ENCODE measurements at places on chromosomes 6 and 20.

DNA sequence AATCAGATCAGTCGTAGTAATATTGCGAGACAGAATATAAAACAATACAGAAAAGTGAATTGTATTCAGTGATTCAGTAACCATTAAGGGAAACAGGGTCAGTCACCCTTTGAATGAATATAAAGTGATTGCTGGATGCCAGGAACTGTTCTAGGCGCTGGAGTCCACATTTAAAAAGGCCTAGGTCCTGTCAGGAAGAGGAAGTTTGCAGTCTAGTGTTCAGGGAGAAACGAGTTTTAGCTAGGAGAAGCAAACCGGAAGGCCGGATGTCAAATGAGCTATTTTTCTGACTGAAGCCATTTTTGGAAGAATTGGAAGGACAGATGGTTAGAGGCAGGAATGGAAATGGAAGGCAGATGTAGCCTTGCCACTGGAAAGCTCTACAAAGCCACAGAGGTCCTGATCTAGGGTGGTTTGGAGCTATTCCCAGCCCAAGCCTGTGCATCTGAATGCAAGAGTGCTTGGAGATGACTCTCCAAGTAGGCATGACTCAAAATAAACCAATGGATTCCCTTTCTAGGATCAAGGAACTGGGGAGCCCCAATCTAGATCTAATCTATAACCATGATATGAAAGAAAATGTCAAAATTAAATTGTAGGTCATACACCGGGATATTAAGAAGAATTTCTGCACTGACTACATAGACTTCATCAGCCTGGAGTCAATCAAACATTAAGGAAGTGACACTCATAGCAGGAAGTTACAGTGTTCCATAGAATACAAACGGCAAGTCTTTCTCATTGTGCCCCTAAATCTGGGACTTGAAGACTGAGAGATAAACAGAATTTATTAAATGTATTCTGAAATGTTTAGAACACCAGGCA lies 36.8 kb upstream of the CDKAL1 start:
- no peaks in the 10 kb centered on the region for H3K27me3 ChIP-seq
- H3K27ac ChIP-seq: no peak overlapping the region
- no peak overlapping the region for H3K4me3 ChIP-seq
- H3K36me3 ChIP-seq: no peaks in the 10 kb centered on the region

DNA sequence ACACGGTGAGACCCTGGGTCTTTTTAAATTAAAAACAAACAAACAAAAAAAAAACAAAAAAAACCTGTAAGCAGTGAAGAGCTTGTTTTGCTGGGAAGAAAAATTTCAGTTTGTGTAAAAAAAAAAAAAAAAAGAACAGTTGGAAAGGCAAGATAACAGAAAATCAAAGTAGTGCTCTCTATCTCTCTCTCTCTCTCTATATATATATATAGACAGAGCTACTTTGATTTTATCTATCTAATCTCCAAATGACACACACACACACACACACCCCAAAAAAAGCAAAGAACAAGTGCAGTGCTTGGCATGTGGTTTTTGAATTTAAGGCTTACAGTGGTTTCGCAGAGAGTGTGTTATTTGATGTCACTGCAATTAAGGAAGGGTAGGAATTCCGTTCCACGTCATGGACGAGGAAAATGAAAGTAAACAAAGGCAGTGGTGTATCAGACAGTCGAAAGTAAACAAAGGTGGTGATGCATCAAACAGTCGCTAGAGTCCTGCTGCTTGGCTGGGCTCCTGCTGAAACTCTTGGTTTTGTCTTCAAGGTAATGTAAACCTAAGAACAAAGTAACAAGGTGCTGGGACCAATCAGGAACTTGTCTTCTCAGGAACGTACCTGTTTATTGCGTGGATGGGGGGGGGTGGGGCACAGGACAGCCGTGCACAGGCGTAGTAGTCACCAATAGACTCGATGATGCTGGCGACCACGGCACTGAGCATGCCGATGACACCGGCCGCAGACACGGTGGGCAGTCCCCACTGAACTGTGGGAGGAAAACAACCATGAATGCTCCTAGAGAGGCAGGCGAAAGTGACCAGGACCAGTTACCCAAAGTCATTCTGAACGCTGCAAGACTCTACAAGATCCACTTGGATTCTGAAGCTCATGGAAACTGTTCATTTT lies 131.8 kb downstream of the SLC23A2 start:
- no peaks in the 10 kb centered on the region for H3K27me3 ChIP-seq
- H3K4me3 ChIP-seq: no peak overlapping the region
- no peak overlapping the region for H3K27ac ChIP-seq
- H3K4me1 ChIP-seq: no peaks in the 10 kb centered on the region

- DNase-seq: no peak
- H3K4me3 ChIP-seq: no peak overlapping the region
- no peaks in the 10 kb centered on the region for H3K27me3 ChIP-seq
- no peaks in the 10 kb centered on the region for H3K4me1 ChIP-seq
Measured at GRCh38 chr6:142906945-142907470, 38.0 kb downstream of the HIVEP2 start.

DNA sequence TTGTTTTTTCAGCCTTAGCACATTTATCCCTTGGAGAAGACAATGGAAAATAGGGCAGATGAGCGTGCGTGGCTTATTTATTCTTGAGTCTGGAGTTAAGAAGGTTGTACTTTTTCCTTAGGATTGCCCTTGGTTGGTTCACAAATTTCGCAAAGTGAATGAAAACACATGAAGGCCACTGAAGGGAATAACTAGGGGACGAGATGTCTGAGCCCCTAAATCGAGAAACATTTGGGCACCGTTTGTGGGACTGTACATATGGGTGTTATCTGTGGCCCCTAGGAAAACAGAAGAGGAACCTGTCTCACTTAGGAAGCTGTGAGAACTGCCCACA lies 19.4 kb upstream of the TRIM27 start:
- H3K36me3 ChIP-seq: no peaks in the 10 kb centered on the region
- H3K27ac ChIP-seq: no peak overlapping the region
- no peaks in the 10 kb centered on the region for H3K4me1 ChIP-seq
- H3K27me3 ChIP-seq: no peaks in the 10 kb centered on the region

- H3K4me3 ChIP-seq: no peak overlapping the region
- no peak for DNase-seq
- no peak overlapping the region for H3K27ac ChIP-seq
- no peaks in the 10 kb centered on the region for H3K36me3 ChIP-seq
- peaks cover 3% of the 10 kb centered on the region for H3K4me1 ChIP-seq
Measured at GRCh38 chr6:39493777-39494176, 171.3 kb upstream of the KCNK16 start.

- H3K36me3 ChIP-seq: no peaks in the 10 kb centered on the region
- no peak overlapping the region for H3K27ac ChIP-seq
- no peak for DNase-seq
Measured at GRCh38 chr6:20763296-20763695, 229.0 kb downstream of the CDKAL1 start.

DNA sequence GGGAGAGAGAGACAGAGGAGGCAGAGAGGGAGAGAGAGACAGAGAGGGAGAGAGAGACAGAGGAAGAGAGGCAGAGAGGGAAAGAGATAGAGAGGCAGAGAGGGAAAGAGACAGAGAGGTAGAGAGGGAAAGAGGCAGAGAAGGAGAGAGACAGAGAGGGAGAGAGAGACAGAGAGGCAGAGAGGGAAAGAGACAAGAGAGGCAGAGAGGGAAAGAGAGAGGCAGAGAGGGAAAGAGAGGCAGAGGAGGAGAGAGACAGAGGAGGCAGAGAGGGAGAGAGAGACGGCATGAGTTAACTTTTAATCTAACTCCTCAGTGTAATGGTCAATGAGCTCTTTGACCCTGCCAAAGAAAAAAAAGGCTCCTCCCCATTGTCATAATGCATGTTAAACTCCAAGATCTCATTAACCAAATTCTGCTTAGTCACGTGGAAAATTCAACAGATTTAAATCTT lies 7.1 kb downstream of the ELOVL2 start:
- H3K4me1 ChIP-seq: no peaks in the 10 kb centered on the region
- DNase-seq: no peak
- no peak overlapping the region for H3K4me3 ChIP-seq
- H3K36me3 ChIP-seq: no peaks in the 10 kb centered on the region
- no peaks in the 10 kb centered on the region for H3K27me3 ChIP-seq

- peaks cover 84% of the 10 kb centered on the region for H3K27me3 ChIP-seq
- no peaks in the 10 kb centered on the region for H3K36me3 ChIP-seq
- H3K27ac ChIP-seq: no peak overlapping the region
- H3K4me3 ChIP-seq: no peak overlapping the region
- no peak for DNase-seq
- H3K4me1 ChIP-seq: no peaks in the 10 kb centered on the region
Measured at GRCh38 chr6:50721978-50722377, 8.7 kb downstream of the TFAP2D start.

DNA sequence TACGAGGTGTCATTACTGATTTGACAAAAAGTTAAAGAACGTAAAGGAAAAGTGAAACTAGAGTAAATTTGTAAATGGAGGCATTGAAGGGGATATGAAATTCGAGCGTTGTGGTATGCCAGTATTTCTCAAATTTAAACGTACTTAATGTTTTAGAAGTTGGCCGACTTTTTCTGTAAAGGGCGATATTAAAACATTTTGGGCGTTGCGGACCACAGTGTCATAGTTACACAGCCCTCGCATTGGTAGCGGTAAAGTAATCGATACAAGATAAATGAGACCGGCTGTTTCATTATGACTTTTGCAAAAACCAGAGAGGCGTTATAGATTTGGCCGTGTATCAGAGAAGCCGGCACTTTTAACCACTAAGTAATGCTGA lies 39.6 kb downstream of the OR2B2 start:
- peak overlapping the region; percentile 74 for H3K27ac ChIP-seq
- DNase-seq: no peak
- no peaks in the 10 kb centered on the region for H3K36me3 ChIP-seq
- peaks cover 2% of the 10 kb centered on the region for H3K4me1 ChIP-seq

DNA sequence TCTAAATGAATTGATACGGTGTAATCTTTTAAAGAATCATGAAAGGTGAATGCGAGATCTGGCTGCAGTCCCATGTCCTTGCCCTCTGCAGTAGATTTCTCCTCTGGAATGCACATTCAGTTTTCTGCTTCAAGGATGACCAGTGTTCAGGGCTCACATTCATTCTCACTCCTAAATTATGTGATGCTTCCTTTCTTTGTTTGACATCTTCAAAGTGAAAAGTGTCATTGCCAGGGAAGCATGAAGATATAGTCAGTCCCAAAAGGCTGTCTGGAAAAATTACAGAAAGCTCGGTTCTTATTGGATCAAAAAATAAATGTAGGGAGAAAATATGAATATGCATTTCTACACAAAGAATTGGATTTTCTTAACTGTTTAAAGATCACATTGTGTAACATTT lies 395.6 kb downstream of the NKAIN2 start:
- DNase-seq: no peak
- no peak overlapping the region for H3K27ac ChIP-seq
- no peaks in the 10 kb centered on the region for H3K27me3 ChIP-seq
- H3K4me1 ChIP-seq: no peaks in the 10 kb centered on the region
- no peaks in the 10 kb centered on the region for H3K36me3 ChIP-seq

GRCh38 chr6:154197196-154197860 lies 158.3 kb downstream of the OPRM1 start:
- H3K27ac ChIP-seq: no peak overlapping the region
- no peak overlapping the region for H3K4me3 ChIP-seq
- no peaks in the 10 kb centered on the region for H3K36me3 ChIP-seq
- no peaks in the 10 kb centered on the region for H3K27me3 ChIP-seq
- H3K4me1 ChIP-seq: no peaks in the 10 kb centered on the region

GRCh38 chr6:144601221-144601620 lies 316.1 kb downstream of the UTRN start:
- H3K4me1 ChIP-seq: no peaks in the 10 kb centered on the region
- H3K36me3 ChIP-seq: no peaks in the 10 kb centered on the region
- H3K4me3 ChIP-seq: no peak overlapping the region
- no peaks in the 10 kb centered on the region for H3K27me3 ChIP-seq
- H3K27ac ChIP-seq: no peak overlapping the region

DNA sequence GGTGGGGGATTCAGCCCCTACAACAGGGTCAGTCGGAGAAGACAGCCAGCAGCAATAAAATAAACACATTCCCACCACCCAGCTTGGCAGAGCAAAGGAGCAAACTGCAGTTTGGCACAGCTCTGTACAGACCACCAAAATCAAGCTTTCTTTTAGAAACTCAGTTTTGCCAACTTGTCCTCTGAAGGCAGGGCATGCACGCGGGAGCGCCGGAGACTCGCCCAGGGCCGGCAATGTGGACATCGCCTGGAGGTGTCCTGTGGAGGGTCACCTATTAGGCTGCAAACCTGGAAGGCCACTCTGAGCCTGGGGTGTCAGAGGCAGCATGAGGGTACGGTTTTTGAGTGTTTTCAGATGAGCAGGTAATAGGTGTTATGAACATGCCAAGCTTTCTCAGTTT lies 34.7 kb downstream of the TMEM242 start:
- no peaks in the 10 kb centered on the region for H3K27me3 ChIP-seq
- DNase-seq: no peak
- H3K36me3 ChIP-seq: no peaks in the 10 kb centered on the region
- no peaks in the 10 kb centered on the region for H3K4me1 ChIP-seq
- H3K4me3 ChIP-seq: no peak overlapping the region

GRCh38 chr6:158018851-158019361 lies 37.2 kb downstream of the SYNJ2 start:
- no peak overlapping the region for H3K27ac ChIP-seq
- H3K27me3 ChIP-seq: no peaks in the 10 kb centered on the region
- H3K4me1 ChIP-seq: no peaks in the 10 kb centered on the region
- DNase-seq: no peak
- no peak overlapping the region for H3K4me3 ChIP-seq

DNA sequence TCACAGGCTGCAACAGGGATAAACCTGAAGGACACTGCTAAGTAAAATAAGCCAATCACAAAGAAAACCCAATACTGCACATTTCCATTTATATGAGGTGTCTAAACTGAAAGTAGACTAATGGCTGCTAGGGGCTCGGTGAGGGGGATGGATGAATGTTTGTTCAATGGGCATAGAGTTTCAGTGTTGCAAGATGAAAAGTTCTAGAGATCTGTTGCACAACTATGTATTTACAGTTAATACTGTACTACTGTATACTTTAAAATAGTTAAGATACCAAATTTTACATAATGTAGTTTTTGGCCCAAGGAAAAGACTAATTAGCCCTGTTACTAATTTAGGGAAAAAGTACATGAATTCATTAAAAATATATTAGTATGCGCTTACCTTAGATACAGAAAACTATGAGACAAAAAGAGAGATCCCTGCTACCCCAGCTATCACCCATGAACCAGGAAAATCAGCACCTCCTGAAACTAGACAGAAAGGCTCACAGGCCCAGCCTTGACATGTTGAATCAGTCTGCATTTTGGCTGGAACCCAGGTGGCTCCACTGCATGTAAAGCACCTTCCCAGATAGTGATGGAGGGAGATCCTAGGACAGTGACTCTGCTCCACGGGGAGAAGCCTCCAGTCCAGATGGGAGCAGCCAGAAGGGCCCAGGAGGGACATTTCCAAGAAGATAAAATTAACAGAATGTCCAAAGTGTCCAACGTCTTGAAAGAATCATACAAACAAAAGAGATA lies 16.1 kb downstream of the HLA-F start:
- no peaks in the 10 kb centered on the region for H3K4me1 ChIP-seq
- H3K4me3 ChIP-seq: no peak overlapping the region
- DNase-seq: no peak
- no peak overlapping the region for H3K27ac ChIP-seq
- H3K27me3 ChIP-seq: no peaks in the 10 kb centered on the region

Data from mesendoderm (in vitro differentiated cells).